ENCODE measurements at places on chromosomes 5 and 9. TPM values are rescaled to one million over a fixed set of nuclear protein-coding genes. Genes with fewer than 3 reads are reported as not detected.

- no peak for DNase-seq
- H3K27ac ChIP-seq = no peak overlapping the region
- no peaks in the 10 kb centered on the region for H3K4me1 ChIP-seq
- no peak overlapping the region for H3K4me3 ChIP-seq
Observed at GRCh38 chr5:38515092-38515491, 41.4 kb downstream of the LIFR start.

Gene SNX2
- total RNA-seq = 36.7 TPM

DNA sequence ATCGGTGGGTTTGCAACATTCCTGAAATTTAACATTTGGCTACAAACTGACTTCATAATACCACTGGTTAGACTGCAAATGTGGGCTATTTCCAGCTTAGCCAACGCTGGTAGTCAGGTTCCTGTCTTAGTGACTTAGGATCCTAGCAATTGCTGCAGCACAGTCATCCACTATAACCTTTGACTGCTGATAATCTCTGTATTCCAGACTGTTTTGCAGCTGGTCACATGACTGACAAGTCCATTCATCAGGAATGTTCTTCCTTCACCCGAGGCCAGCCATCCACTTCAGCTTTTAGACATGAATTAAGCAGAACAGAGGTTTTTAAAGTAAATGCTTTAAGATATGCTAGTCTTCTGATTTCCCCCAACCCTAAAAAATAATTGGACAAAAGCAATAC lies 425.9 kb upstream of the MPDZ start:
- no peak overlapping the region for H3K27ac ChIP-seq
- no peak for DNase-seq
- no peaks in the 10 kb centered on the region for H3K27me3 ChIP-seq
- H3K4me1 ChIP-seq = no peaks in the 10 kb centered on the region

Gene PGM5
- total RNA-seq = not detected

Gene NR5A1
- 0.13 TPM for total RNA-seq

- H3K27me3 ChIP-seq = no peaks in the 10 kb centered on the region
- no peak overlapping the region for H3K4me3 ChIP-seq
- no peak for DNase-seq
- no peaks in the 10 kb centered on the region for H3K4me1 ChIP-seq
- H3K27ac ChIP-seq = no peak overlapping the region
Observed at GRCh38 chr5:113128082-113128481, 151.5 kb downstream of the DCP2 start.

DNA sequence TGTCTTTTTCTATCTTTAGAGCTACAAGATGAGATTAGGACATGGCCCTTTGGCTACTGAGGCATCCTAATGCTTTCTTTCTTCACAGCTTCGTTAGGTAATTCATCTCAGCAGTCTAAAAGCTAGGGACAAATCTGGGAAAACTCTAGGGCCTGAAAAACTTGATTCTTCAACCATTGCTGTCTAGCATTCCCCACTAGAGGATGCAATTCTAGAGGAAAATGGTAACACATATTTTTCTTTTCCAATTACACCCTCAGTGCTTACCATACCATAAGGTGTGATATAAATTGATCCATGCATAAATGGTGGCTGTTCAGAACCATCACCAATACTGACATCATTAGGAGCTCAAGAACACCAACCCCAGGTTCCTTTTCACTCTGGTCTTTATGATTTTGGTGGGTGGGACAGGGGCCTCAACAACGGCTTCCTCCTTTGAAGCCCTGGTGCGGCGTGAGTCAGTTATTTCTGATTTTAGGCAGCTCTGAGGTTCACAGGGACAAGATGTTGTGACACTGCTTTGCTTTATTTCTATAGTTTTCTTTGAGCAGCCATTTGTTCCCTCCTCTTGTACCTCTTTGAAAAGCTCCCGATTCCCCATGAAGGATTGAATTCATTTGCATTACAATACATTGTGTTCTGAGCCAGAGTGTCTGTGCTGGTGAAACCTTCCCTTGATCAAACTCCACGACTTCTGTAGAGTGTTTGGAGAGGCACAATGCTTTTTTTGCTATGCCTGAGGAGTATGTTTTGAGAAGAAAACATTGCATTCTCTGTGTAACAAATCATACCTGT lies 526.0 kb upstream of the TRPC7 start:
- no peaks in the 10 kb centered on the region for H3K36me3 ChIP-seq
- H3K27me3 ChIP-seq = no peaks in the 10 kb centered on the region
- no peaks in the 10 kb centered on the region for H3K4me1 ChIP-seq
- H3K27ac ChIP-seq = no peak overlapping the region

Gene PCDHA11
- not detected for total RNA-seq

DNA sequence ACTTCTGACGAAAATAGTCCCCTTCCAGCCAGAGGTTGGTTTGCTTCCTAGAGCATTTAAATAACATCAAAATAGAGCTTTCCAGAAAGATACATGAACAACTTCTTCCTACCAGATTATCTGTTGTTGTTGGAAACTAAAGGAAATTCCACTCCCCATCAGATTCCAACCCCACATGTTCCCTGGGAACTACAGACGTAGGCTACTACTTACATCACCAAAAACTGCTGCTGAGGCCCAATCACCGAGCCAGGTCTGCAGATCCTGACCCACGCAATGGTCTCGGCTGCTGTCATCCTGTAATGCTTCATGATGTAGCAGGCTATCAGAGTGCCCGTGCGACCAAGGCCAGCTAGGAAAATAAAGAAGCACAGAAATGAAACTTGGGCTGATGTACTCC lies 73.4 kb downstream of the HABP4 start:
- no peak overlapping the region for H3K4me3 ChIP-seq
- no peak overlapping the region for H3K27ac ChIP-seq
- no peaks in the 10 kb centered on the region for H3K27me3 ChIP-seq
- H3K4me1 ChIP-seq = no peaks in the 10 kb centered on the region

GRCh38 chr5:23994581-23995370 lies 487.4 kb downstream of the PRDM9 start:
- DNase-seq = no peak
- H3K4me1 ChIP-seq = no peaks in the 10 kb centered on the region
- H3K36me3 ChIP-seq = no peaks in the 10 kb centered on the region
- no peaks in the 10 kb centered on the region for H3K27me3 ChIP-seq
- H3K27ac ChIP-seq = no peak overlapping the region

Gene LYSMD3
- total RNA-seq = 10.6 TPM

Gene PRKACG
- not detected for total RNA-seq

GRCh38 chr5:138461343-138462125 lies 3.7 kb upstream of the EGR1 start:
- no peaks in the 10 kb centered on the region for H3K27me3 ChIP-seq
- H3K4me3 ChIP-seq = no peak overlapping the region
- no peaks in the 10 kb centered on the region for H3K36me3 ChIP-seq
- peaks cover 6% of the 10 kb centered on the region for H3K4me1 ChIP-seq
- DNase-seq = no peak

- no peaks in the 10 kb centered on the region for H3K36me3 ChIP-seq
- H3K27me3 ChIP-seq = 0 out of 2 replicates have a peak, but pooled peaks cover 13% of the 10 kb centered on the region
- H3K27ac ChIP-seq = no peak overlapping the region
- H3K4me1 ChIP-seq = no peaks in the 10 kb centered on the region
- H3K4me3 ChIP-seq = no peak overlapping the region
Observed at GRCh38 chr9:117180896-117181445, 233.9 kb downstream of the ASTN2 start.

DNA sequence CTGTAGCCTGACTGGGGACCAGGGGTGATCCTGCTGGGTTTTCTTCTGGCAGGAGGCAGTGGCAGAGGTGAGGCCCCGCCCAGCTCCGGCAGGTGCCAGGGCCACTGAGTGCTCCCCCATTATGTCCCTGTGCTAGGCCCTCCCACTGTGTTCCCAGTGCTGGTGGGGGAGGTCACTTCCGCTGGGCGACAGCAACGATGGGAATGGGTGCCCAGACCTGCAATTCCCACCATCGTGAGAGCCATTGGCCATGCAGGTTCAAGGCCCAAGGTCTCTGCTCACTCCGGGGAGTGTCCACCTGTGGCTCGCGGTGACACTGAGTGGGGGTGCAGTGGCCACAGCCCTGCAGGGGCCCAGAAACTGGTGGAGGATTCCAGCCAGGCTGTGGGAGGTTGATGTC lies 98.6 kb downstream of the RXRA start:
- no peaks in the 10 kb centered on the region for H3K4me1 ChIP-seq
- DNase-seq = no peak
- no peak overlapping the region for H3K4me3 ChIP-seq
- H3K36me3 ChIP-seq = no peaks in the 10 kb centered on the region
- H3K27me3 ChIP-seq = no peaks in the 10 kb centered on the region

Gene SLC34A1
- total RNA-seq = not detected

- no peak overlapping the region for H3K4me3 ChIP-seq
- no peaks in the 10 kb centered on the region for H3K27me3 ChIP-seq
- H3K36me3 ChIP-seq = no peaks in the 10 kb centered on the region
- DNase-seq = no peak
- no peaks in the 10 kb centered on the region for H3K4me1 ChIP-seq
- no peak overlapping the region for H3K27ac ChIP-seq
Observed at GRCh38 chr9:20315677-20316076, 306.6 kb downstream of the MLLT3 start.

- no peak overlapping the region for H3K4me3 ChIP-seq
- H3K27ac ChIP-seq = no peak overlapping the region
- DNase-seq = no peak
- H3K36me3 ChIP-seq = no peaks in the 10 kb centered on the region
- H3K27me3 ChIP-seq = peaks cover 81% of the 10 kb centered on the region
- no peaks in the 10 kb centered on the region for H3K4me1 ChIP-seq
Observed at GRCh38 chr9:89811356-89811755, 206.5 kb downstream of the GADD45G start.

DNA sequence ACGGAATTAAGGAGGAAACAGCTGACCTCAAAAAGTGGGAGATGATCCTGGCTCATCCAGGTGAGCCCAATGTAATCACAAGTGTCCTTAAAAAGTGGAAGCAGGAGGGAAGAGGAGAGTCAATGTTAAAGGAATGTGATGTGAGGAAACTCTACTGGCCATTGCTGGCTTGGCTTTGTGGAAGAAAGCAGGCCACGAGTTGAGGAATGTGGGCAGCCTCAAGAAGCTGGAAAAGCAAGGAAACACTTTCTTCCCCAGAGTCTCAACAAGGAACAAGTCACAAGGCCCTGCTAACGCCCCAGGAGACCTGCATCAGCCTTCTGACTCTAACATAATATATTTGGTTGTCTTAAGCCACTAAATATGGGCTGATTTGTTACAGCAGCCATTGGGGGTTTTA lies 252.8 kb downstream of the PSAT1 start:
- H3K36me3 ChIP-seq = no peaks in the 10 kb centered on the region
- H3K4me1 ChIP-seq = no peaks in the 10 kb centered on the region
- H3K27ac ChIP-seq = no peak overlapping the region
- no peak for DNase-seq

DNA sequence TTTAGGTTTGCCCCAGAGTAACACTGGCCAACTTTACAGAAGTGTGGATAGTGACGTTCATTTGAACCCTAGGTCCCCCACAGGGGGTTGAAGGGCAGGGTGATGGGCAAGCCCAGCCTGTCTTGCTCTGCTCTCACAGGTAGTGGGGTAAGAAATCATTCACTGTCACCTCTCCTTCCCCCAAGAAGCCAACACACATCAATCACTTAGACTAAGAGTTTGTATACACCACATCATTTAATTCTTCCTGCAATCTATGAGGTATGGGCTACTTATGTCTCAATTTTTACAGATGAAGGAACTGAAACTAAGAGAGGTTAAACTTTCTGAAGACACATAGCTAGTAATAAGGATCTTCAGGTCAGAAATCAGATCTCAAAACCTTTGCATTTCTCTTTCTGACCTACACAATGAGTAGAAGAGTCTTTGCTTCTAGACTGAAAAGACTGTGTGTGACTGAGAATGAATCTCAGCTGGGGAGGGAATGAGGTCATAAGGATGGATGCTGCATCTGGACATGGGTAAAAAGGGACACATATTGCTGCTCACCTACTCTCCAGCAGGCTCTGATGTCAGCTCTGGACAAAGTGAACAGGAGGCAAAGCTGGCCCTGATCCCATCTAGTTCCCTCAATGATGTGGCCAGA lies 81.0 kb upstream of the EQTN start:
- no peaks in the 10 kb centered on the region for H3K4me1 ChIP-seq
- DNase-seq = no peak
- H3K27ac ChIP-seq = no peak overlapping the region
- no peaks in the 10 kb centered on the region for H3K36me3 ChIP-seq
- H3K4me3 ChIP-seq = no peak overlapping the region

Gene CCNO
- 4.7 TPM for total RNA-seq

Gene RASGRF2
- 0.48 TPM for total RNA-seq

- no peak for DNase-seq
- no peak overlapping the region for H3K4me3 ChIP-seq
- H3K27ac ChIP-seq = no peak overlapping the region
- no peaks in the 10 kb centered on the region for H3K4me1 ChIP-seq
Observed at GRCh38 chr5:148512498-148512897, 128.7 kb downstream of the FBXO38 start.

GRCh38 chr5:112161392-112161748 lies 257.7 kb downstream of the EPB41L4A start:
- peak overlapping the region; percentile 73 for H3K27ac ChIP-seq
- no peak for DNase-seq
- peak overlapping the region; percentile 85 for H3K4me3 ChIP-seq
- H3K36me3 ChIP-seq = peaks cover 29% of the 10 kb centered on the region
- H3K4me1 ChIP-seq = peaks cover 16% of the 10 kb centered on the region
- H3K27me3 ChIP-seq = no peaks in the 10 kb centered on the region

- H3K4me1 ChIP-seq = no peaks in the 10 kb centered on the region
- H3K4me3 ChIP-seq = no peak overlapping the region
- H3K27me3 ChIP-seq = peaks cover 42% of the 10 kb centered on the region
- no peak overlapping the region for H3K27ac ChIP-seq
- DNase-seq = peak; percentile 59
- no peaks in the 10 kb centered on the region for H3K36me3 ChIP-seq
Observed at GRCh38 chr9:132235894-132236661, 74.2 kb downstream of the NTNG2 start.

DNA sequence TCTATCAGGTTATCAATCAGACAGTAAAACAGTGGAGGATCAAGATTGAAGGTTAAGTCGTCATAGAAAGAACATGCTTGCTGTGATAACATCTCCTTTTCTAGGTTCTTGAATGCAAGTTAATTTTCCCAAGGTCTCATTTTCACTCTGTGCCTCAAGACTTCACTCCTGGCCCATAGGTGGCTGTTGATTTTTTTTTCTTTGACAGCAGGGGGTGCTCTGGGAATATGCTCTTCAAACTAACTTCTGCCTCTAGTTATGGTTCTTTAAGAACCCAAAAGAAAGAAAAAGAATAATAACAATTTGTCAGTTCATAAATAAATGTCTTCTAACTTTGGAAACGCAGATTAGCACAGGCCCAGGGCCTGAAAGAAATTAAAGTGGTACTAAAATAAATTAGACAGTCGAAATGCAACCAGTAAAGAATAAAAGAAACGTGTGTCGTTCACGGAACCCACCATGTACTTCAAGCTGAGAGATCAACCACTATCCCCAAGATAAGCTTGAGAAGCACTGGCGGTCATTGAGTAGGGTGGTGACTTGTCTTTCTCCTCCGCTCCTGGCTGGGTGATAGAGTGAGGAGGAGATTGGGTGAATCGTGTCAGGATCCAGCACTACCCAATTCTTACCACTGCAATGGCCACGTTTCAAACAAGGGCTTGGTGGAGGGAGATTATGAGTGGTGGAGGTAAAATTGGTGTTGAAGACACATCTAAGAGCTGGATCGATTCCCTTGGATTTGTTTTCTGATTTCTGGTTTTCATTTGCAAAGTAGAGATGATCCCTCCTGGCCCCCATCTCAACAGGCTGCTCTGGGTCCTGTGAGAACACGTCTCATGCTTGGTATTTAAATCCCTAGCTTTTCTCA lies 93.4 kb upstream of the IRX4 start:
- peaks cover 92% of the 10 kb centered on the region for H3K27me3 ChIP-seq
- H3K36me3 ChIP-seq = no peaks in the 10 kb centered on the region
- DNase-seq = no peak
- H3K4me3 ChIP-seq = no peak overlapping the region
- no peaks in the 10 kb centered on the region for H3K4me1 ChIP-seq
